HCT116 (cell line): ENCODE measurements at places on chromosomes 6 and 20. TPM values are rescaled to one million over a fixed set of nuclear protein-coding genes. Genes with fewer than 3 reads are reported as not detected.

SLC32A1 gene
- not detected for total RNA-seq

ENPP1 gene
- total RNA-seq = 6.5 TPM

CST3 gene
- 181 TPM for total RNA-seq

ESF1 gene
- total RNA-seq = 25.4 TPM

ETV7 gene
- total RNA-seq = 1.0 TPM

PRR18 gene
- not detected for total RNA-seq

LINC00237 gene
- total RNA-seq = not detected

PAK5 gene
- not detected for total RNA-seq

CBFA2T2 gene
- 8.0 TPM for total RNA-seq

POU3F2 gene
- total RNA-seq = not detected

ARMH2 gene
- total RNA-seq = not detected

GRCh38 chr20:63314566-63315239 lies 21.7 kb downstream of the COL20A1 start:
- no peak overlapping the region for H3K4me3 ChIP-seq
- H3K4me1 ChIP-seq = no peaks in the 10 kb centered on the region
- DNase-seq = no peak
- H3K27ac ChIP-seq = no peak overlapping the region

DNA sequence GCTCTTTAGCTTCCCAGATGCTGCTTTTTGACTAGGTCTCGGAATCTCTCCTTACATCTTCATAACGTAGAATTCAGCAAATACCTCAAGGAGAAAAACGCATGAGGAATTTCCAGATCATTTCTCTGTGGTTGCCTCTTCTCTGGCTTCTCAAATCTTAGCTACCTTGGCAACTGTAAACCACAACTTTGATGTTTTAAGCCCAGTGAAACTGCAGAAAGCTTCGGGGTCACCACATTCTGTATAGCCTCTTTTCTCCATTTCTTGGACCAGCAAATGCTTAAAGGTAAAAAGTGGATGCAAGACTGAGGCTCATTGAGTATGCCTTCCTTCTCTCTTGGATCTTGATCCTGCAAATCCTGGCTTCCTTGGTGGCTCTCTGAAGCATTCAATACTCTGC lies 125.5 kb upstream of the FBXL4 start:
- no peak for DNase-seq
- H3K4me1 ChIP-seq = no peaks in the 10 kb centered on the region
- no peak overlapping the region for H3K27ac ChIP-seq
- peaks cover 69% of the 10 kb centered on the region for H3K27me3 ChIP-seq
- no peaks in the 10 kb centered on the region for H3K36me3 ChIP-seq

GRCh38 chr6:13300643-13301590 lies 27.4 kb downstream of the TBC1D7 start:
- H3K27me3 ChIP-seq = no peaks in the 10 kb centered on the region
- H3K4me3 ChIP-seq = no peak overlapping the region
- DNase-seq = no peak
- H3K4me1 ChIP-seq = no peaks in the 10 kb centered on the region

DNA sequence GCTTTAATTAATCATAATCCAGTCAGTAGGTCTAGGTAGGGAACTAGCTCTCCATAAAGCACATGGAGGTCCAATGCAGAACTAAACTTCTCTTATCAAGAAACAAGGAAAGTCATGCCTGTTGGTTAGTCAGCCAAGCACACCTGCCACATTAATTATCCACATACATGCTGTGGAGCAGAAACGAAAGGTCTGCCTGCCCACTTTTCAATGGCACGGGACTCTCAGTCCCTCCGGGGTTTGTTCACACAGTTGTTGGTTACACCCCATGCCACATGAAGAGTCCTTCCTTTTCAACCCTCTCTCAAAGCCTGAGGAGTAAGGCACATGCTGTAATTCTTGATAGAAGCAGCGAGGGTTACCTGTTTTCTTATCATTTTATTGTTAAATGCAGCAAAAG lies 1096.4 kb upstream of the MAP3K7 start:
- no peak overlapping the region for H3K4me3 ChIP-seq
- H3K27me3 ChIP-seq = no peaks in the 10 kb centered on the region
- DNase-seq = no peak
- H3K4me1 ChIP-seq = no peaks in the 10 kb centered on the region
- H3K27ac ChIP-seq = no peak overlapping the region
- no peaks in the 10 kb centered on the region for H3K36me3 ChIP-seq

GRCh38 chr6:161010418-161010817 lies 18.8 kb downstream of the MAP3K4 start:
- no peak for DNase-seq
- H3K27ac ChIP-seq = no peak overlapping the region
- no peaks in the 10 kb centered on the region for H3K36me3 ChIP-seq
- H3K4me1 ChIP-seq = no peaks in the 10 kb centered on the region

GRCh38 chr6:33428224-33428965 lies 8.5 kb downstream of the SYNGAP1 start:
- no peak for DNase-seq
- no peaks in the 10 kb centered on the region for H3K36me3 ChIP-seq
- peak overlapping the region; percentile 36; the same call in 1 of the 2 replicates for H3K27ac ChIP-seq
- H3K27me3 ChIP-seq = no peaks in the 10 kb centered on the region

- no peaks in the 10 kb centered on the region for H3K4me1 ChIP-seq
- no peaks in the 10 kb centered on the region for H3K36me3 ChIP-seq
- no peak for DNase-seq
- H3K27ac ChIP-seq = no peak overlapping the region
- H3K4me3 ChIP-seq = no peak overlapping the region
- no peaks in the 10 kb centered on the region for H3K27me3 ChIP-seq
These were observed 40.9 kb upstream of the FLRT3 start for GRCh38 chr20:14378326-14378725.

DNA sequence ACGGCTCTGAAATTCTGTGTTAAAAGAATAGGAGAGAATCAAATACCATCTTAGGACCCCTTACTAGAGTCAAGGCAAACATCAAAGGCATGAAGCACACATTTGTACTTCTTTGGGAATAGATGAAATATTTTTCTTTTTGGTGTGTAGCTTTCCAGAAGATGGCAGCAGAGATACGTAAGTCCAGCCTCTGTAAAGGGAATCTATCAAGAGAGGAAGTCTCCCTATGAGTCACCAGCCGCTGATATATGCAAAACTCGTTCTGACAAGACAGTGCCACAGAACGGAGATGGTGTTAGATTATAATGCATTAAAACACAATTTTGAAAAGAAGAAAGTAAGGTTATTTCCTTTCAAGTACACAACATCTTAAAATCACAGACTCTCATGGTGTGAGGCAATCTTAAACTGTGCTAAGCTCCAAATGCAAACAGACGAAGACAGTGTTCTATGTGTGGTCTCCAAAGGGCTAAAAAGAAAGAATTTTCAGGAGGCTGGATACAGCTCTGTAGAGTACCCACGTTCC lies 120.0 kb upstream of the AGPAT4 start:
- no peaks in the 10 kb centered on the region for H3K27me3 ChIP-seq
- H3K4me1 ChIP-seq = no peaks in the 10 kb centered on the region
- H3K36me3 ChIP-seq = no peaks in the 10 kb centered on the region
- H3K4me3 ChIP-seq = no peak overlapping the region

DNA sequence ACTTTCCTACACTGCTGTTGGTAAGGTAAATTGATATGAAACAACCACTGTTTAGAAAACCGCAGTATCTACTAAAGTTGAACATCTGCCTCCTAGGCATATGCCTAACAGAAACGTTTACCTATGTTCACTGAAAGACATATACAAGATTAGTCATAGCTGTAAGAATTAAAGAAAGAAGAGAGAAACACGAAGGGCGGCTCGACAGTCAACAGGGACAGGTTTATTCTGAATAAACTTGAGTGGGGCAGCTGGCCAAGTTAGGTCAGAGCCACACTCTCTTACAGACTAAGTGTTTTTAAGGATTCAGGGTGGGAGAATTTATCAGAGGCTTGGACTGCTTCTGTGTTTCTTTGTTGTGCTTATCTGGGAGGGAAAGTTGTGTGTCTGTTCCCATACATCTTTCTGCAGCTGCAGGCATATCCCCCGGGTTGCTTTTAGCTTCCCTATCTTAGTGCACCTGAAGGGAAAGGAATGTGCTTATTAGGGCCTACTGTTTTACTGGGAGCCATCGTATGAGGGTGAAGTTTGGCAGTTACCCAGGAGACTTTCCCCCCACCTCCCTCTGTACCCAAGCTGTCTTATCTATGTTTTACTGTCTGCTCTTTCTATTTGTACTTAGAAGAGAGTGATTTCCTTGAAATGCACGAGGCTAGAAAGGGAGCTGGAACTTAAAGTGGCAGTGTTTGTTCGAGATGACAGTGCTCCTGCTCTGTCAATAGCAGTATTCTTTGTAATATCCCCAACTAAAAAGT lies 20.4 kb downstream of the PROCR start:
- no peaks in the 10 kb centered on the region for H3K4me1 ChIP-seq
- no peak overlapping the region for H3K27ac ChIP-seq
- no peak overlapping the region for H3K4me3 ChIP-seq
- H3K36me3 ChIP-seq = no peaks in the 10 kb centered on the region
- no peaks in the 10 kb centered on the region for H3K27me3 ChIP-seq

DNA sequence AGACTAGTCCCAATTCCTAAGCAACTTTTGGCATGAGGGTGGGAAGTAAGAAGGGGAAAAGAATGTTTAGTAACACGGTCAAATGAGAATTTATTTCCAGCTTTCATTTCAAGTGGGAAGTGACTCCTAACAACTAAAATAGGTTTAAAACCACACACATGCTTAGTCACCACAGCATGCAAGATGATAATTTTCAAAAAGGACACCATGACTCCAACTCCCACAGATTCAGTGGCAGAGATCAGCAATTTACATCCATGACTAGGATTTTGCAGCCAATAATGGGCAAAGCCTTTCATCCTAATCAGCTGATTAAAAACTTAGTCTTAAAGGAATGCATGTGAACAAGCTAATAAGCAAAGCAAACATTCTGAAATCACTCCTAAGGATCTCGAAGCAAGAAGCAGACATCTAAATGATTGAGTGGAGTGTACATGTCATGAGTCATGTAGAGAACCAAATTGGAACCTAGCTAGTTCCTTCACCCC lies 48.1 kb upstream of the GCLC start:
- H3K4me1 ChIP-seq = peaks cover 7% of the 10 kb centered on the region
- no peak overlapping the region for H3K27ac ChIP-seq
- H3K4me3 ChIP-seq = no peak overlapping the region
- DNase-seq = no peak
- H3K27me3 ChIP-seq = no peaks in the 10 kb centered on the region
- no peaks in the 10 kb centered on the region for H3K36me3 ChIP-seq

DNA sequence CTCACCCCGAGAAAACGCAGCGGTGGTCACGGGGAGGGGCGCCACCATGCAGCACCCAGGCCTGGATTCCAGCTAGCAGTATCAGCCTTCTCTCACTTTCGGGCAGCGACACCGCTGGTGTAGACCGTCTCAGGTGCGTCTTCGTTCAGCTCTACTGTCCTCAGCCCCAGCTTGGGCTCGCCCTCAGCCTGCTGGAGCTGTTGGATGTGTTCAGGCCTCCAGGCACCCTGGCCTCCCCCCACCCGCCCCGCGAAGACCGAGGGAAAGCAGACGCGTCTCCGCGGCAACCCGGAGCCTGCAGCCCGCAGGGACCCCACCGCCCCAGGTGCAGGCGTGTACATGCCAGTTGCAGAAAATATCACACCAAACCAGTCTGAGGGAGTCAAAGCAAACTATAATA lies 60.8 kb upstream of the CARMIL1 start:
- H3K4me1 ChIP-seq = no peaks in the 10 kb centered on the region
- H3K27me3 ChIP-seq = no peaks in the 10 kb centered on the region
- H3K4me3 ChIP-seq = no peak overlapping the region
- H3K27ac ChIP-seq = no peak overlapping the region

- H3K27me3 ChIP-seq = no peaks in the 10 kb centered on the region
- no peaks in the 10 kb centered on the region for H3K36me3 ChIP-seq
- H3K4me3 ChIP-seq = no peak overlapping the region
- H3K4me1 ChIP-seq = peaks cover 10% of the 10 kb centered on the region
These were observed 228.3 kb downstream of the ARHGAP18 start for GRCh38 chr6:129481706-129482105.

DNA sequence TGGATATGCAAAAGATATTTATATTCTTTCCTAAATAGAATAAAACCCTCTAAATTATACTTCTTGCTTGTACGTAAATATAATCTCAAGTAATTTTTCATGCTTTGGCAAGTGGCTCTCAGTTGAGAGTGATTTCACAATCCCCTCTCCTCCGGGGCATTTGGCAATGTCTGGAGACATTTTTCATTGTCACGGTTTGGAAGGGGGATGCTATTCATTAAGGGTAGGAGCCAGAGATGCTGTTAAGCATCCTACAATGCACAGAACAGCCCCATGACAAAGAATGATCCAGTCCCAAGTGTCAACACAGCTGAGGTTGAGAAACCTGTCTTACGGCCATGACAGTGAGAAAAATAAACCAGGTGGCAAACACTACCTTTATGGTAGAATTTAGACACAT lies 75.7 kb downstream of the AGPAT4 start:
- no peak overlapping the region for H3K27ac ChIP-seq
- no peaks in the 10 kb centered on the region for H3K27me3 ChIP-seq
- no peaks in the 10 kb centered on the region for H3K36me3 ChIP-seq
- no peak overlapping the region for H3K4me3 ChIP-seq
- no peak for DNase-seq

- peaks cover 3% of the 10 kb centered on the region; the same call in 1 of the 2 replicates for H3K4me1 ChIP-seq
- H3K36me3 ChIP-seq = peaks cover 17% of the 10 kb centered on the region; the same call in 1 of the 2 replicates
- H3K4me3 ChIP-seq = no peak overlapping the region
- no peaks in the 10 kb centered on the region for H3K27me3 ChIP-seq
- no peak overlapping the region for H3K27ac ChIP-seq
These were observed 30.7 kb upstream of the ADIG start for GRCh38 chr20:38550274-38550673.

- no peaks in the 10 kb centered on the region for H3K4me1 ChIP-seq
- no peak for DNase-seq
- no peak overlapping the region for H3K4me3 ChIP-seq
- no peaks in the 10 kb centered on the region for H3K27me3 ChIP-seq
These were observed 241.2 kb downstream of the UST start for GRCh38 chr6:148987982-148988381.

GRCh38 chr6:3746119-3746691 lies 5.3 kb downstream of the PXDC1 start:
- H3K4me1 ChIP-seq = peaks cover 9% of the 10 kb centered on the region; the same call in 1 of the 2 replicates
- H3K27me3 ChIP-seq = no peaks in the 10 kb centered on the region
- H3K36me3 ChIP-seq = no peaks in the 10 kb centered on the region
- no peak overlapping the region for H3K4me3 ChIP-seq

DNA sequence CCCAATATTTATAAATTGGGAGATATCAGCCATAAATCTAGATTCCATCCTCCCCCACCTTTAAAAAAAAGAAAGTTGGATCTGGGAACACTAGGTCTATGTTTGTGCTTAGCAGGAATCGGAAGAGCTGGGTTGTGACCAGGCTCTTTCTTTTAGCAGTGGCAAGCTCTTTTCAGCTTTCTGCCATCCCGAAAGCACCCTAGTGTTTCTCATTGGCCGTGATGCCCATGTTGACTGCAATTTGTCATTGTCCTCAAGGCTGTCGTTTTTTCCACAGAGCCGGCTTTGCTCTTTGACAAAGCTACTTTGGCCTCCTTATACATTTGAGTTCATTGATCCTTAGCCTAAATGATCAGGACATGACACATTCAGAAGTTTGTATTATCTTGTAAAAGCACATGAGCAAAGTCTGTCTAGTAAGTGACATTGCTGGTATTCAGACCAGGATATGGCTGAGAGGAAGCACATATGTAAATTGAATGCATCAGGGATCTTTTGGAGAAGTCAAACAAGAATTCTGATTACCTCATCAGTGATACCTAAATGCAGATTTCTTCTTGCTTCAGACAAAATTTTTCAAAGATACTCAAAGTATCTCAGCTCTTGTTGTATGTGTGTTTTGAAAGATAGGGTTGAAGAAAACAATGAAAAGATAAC lies 50.1 kb downstream of the CARMIL1 start:
- H3K27ac ChIP-seq = no peak overlapping the region
- H3K27me3 ChIP-seq = no peaks in the 10 kb centered on the region
- H3K4me3 ChIP-seq = no peak overlapping the region
- no peak for DNase-seq
- H3K4me1 ChIP-seq = peaks cover 4% of the 10 kb centered on the region; the same call in 1 of the 2 replicates
- H3K36me3 ChIP-seq = no peaks in the 10 kb centered on the region
